ENCODE measurements at places on chromosomes 11 and 22.

DNA sequence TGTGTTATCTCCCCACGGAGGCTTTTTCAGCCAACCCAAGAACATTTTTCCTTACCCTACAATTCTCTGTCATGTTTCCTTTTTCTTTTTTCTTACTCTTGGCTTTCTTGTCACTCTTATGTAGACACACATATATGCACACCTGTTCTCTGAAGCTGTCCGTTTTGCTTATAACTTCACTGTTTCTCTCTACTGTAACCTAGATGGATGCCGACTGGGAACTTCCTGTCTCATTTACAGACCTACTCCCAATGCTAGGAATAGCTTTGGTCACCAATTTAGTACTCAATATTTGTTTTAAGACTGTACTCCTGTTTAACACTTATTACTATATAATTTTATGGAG is 9.9 kb upstream of the CASP12 start:
- DNase-seq: no peak

DNA sequence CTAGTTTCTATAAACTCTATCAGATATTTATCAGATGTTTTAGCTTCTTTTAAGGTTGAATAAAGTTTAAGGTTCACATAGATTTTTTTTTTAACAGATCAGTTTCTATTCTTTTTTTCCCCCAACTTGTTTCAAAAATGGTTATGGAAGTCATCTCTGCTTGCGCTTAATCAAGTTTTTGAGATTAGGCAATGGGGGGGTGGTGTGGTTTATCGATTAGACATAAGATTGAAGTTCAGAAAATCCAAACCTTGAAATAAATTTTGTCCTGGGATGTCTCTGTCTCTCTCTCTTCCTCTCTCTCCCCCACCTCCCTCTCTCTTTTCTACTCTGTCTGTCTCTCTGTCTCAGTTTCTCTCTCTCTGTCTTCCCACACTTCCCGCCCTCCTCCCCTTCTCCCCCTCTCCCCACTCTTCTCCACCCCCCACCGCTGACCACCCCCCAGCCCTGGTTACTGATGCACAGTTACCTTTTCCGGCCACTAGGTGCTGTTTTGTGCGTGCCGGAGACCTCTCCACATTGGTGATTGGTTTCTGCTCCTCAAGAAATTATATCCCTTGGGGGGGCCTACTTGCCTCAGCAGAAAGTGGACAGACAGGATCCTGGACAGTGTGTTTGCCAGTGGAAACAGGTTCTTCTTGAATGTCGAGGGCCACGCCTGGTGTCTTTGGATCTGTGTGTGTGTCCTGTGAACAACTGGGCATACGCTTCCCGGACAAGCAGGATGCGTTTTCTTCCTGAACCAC is 29.7 kb upstream of the ANO1 start:
- no peak for DNase-seq

DNA sequence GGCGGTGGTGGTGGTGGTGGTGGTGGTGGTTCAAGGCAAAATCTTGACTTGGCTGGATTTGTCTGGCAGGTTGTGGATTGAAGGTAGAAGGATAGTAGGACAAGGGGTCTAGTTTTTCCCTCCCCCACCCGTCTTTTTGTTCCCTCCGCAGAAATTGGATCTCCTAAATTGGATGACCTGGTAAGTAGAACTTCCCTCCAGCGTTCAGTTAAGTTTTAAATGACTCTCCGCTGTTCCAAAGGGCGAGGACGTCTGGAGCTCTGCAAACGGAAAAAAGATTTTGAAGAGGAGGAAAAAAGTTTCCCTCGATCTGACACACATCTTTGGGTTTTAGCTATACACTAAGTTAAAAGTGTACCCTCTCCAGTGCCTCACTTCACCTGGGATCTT is 422 bp upstream of the LGR4 start:
- no peak for DNase-seq

GRCh38 chr11:2595204-2595603 is 104.6 kb downstream of the KCNQ1OT1 start:
- no peak for DNase-seq

DNA sequence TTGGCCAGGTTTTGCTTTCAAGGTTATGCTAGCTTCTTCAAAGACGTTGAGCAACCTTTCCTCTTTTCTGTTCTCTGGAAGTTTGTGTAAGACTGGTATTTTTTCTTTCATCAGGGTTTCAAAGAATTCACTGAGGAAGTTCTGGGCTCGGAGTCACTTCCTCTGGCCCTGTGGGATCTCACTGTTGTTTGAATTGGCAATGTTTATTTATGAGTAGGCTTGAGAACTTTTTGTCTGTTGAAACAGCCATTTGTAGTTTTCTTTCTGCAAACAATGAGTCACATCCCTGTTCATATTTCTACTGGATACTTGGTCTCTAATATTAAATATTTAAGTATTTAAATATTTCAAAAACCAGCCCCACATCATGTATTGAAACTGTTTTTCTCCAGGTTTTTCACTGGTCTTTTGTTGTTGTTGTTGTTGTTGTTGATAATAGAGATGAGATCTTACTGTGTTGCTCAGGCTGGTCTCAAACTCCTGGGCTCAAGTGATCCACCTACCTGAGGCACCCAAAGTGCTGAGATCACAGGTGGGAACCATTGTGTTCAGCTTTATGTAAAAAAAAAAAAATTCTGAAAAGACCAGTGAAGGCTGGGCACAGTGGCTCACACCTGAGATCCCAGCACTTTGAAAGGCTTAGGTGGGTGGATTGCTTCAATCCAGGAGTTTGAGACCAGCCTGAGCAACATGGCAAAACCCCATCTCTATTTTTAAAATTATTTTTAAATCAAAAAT is 26.9 kb downstream of the SUSD2 start:
- DNase-seq: no peak

GRCh38 chr22:44172370-44173108 is 8.2 kb upstream of the PARVG start:
- DNase-seq: no peak

GRCh38 chr11:111206472-111206871 is 39.1 kb upstream of the POU2AF2 start:
- DNase-seq: no peak

- DNase-seq: no peak
Measured at GRCh38 chr11:8234910-8235309, 28.8 kb downstream of the LMO1 start.

- DNase-seq: no peak
Measured at GRCh38 chr11:77515483-77515882, 41.6 kb upstream of the PAK1 start.

DNA sequence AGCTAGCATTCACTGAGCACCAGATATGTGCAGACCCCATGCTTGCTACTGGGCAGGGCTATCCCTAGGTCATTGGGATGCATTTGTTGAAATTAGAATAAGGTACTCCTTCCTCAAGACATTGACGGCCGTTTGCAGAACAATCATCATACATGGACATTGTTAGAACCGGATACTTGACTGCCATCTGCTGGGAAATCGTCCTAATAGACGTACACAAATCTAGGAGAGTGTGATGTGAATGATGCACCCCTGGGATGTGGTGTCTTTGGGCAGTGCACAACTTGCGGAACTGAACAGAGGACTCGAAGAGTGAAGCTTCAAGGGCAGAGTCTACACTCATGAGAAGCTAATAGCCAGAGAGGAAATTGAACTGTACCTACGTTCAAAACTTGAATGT is 35.9 kb downstream of the MYO18B start:
- no peak for DNase-seq

GRCh38 chr22:50701076-50701419 is 28.4 kb downstream of the SHANK3 start:
- no peak for DNase-seq

- DNase-seq: no peak
Measured at GRCh38 chr22:42930810-42931420, 73.8 kb upstream of the ARFGAP3 start.

DNA sequence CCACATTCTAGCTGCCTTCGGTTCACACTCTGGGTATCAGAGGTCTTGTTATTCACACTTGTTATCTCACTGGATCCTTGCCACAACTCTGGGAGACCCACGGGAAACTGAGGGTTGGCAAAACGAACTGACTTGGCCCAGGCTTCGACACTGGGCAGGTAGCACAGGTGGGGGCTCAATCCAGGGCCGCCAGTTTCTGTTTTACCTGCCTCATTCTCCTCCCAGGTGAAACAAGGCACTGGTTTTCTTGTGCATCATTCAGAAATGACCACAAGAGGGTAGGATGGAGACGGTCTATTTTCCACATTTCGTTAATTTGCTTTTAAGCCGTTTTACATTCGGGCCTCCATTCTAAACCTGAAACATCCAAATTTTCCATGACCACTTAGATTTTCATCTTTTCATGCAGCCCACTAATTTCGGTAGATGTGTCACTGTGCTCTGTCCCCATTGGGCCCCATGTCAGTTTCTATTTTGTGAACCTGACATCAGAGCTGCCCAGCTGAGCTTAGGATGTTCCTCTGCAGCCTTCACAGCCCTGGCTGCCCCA is 108.1 kb downstream of the KIAA1671 start:
- DNase-seq: peak; percentile 16

DNA sequence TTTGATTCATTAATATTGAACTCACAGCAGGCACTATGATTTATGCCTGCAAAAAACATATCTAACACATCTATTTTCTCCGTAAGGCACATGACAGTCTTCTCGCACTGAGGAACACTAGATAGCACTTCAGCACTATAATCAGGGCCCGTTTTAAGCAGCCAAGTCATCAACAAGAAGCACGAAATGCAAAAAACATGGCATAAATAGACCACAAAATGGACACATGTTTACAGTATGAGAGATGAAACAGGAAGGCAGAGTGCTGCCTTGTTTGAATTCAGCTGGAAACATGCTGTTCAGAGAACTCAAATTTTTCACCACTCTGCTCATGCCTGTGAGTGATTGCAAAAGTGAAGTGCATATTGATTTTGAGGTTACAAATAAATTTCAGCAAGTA is 205.8 kb upstream of the PDGFD start:
- DNase-seq: no peak

GRCh38 chr22:40728731-40729189 is 49.5 kb downstream of the MCHR1 start:
- DNase-seq: peak; percentile 83

GRCh38 chr11:112658431-112658878 is 302.8 kb upstream of the NCAM1 start:
- no peak for DNase-seq

DNA sequence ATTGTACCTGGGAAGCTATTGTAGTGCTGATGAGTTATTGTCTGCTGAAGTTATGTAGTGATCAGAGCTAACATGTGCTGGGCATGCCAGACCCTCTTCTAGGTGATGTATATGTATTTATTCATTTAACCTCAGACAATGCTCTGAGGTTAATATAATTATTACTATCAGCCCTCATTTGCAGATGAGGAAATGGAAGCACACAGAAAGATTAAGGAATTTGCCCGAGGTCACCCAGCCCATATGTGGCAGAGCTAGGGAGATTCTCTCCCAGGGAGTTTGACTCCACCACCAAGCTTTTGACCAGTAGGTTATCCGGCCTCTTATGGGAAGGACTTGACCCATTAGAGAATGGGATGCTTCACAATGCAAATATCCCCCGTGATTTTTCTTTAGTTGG is 114.2 kb upstream of the NAV2 start:
- DNase-seq: no peak

Measured in stimulated activated naive CD4-positive, alpha-beta T cell (primary cell).